EL (cell line): ENCODE measurements at places on chromosomes 13 and 19.
A peak's percentile ranks its signal among the peaks of the same experiment; 100 is the strongest.

DNA sequence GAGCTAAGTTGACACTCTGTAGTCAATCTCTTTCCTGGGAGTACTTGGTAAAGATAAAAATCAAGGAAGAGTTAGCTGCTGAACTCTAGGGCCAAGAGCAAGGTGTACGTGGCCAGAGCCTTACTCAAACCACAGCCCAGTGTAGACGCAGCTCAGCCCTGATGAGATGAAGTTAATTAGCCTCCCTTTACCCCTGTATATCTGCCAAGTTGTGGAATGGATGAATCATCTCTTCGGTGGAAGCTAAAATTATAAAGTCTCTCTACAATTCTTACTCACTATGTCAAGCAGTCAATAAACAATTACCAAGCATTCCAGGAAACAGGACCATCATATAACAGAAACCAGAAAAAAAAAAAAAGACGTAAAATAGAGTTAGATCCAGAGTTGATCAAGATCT lies 146.9 kb upstream of the UFM1 start:
- peak; percentile 76 for DNase-seq

DNA sequence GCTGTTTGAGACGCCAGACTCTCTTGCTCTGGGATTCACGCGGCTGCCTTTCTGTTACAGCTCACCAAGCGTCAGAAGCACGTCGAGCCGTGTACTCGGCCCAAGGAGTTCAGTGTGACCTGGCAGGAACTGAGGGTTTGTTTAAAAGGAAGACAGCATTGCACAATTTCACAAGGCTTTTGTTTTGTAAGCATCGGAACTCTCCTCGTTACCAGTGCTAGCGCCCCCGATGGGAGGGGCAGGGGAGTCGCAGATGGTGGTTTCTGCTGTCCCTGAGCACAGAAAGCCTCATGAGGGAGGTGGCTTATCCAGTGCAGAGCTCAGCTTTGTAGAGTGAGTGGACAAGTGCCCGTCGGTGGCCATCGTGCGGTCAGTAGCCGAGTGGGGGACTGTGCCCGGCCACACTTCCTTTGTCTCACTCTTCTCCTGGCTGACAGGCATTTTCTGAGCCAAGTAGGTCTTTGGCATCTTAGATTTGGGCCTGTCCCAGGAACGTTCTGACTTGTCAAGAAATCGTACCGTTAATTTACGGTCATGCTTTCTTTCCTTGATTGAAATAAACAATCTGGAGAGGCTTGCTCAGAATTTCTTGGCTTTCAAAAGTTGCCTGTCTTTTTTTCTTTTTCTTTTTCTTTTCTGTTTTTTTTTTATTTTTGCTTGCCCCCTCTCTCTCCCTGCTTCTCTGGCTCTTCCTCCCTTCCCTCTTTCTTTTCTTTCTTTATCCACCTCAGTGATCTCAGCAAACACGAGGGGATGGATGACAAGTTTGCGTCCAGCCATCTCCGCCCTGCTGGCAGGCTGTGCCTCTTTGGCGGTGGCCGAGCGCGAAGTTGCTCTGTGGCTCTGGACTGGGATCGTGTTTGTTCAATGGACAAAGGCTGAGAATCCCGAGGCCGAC lies 7.7 kb downstream of the KDM4B start:
- DNase-seq = peak; percentile 95

DNA sequence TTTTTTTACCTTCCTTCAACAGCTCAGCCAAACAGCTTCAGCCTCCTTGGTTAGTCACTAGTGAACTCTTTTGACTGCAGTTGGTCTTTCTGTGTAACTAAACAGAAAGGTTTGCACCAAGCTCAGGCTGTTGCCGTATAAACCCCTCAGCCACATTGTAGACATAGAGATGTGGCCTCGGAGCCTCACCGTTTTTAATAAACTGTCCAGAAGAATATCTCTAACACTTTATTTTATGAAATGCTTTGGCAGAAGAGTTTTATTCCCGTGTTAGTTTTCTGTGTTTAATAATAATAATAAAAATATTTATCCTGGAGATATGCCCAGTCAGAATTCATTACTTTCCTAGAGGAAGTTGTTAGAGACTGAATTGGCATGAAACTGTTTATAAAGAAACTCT lies 171.7 kb upstream of the MAB21L1 start:
- DNase-seq = peak; percentile 13

GRCh38 chr13:27569405-27569804 lies 50.9 kb downstream of the LNX2 start:
- DNase-seq = no peak

DNA sequence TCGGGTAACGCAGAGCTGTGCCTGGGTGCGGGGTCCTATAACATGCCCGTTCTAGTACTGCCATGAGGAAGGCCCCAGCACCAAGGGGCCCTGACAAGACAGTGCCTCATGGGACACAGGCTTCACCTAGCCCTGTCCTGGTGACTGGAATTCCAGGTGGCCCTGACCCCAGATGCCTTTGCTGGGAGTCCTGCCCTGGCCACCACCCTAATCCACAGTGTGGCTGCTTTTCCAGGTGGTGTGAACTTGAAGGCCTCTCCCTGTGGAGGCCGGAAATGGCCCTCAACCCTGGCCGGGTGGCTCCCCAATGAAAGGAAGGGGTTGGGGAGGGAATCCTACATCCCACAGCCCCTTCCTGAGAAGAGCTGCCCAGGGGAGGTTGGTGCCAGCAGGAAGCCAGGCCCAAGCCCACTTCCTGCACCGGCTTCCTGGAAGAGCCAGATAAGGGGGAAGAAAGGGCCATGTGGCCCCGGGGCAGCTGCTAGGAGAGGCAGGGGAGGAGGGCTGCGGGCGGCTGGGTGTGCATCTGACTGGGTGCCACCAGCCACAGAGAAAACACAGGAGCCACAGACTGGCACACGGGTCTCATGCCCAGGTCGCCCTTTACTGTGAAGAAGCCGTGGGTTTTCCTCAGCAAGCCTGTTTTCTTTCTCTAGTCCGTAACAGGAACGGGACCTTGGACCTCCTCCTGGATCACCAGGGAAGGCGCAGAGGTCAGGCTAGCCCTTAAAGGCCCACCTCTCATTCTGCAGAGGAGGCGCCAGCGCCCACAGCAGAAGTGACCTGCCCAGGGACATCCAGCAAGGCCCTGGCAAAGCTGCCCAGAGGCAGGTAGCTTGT lies 4.7 kb downstream of the LSM4 start:
- DNase-seq = no peak

DNA sequence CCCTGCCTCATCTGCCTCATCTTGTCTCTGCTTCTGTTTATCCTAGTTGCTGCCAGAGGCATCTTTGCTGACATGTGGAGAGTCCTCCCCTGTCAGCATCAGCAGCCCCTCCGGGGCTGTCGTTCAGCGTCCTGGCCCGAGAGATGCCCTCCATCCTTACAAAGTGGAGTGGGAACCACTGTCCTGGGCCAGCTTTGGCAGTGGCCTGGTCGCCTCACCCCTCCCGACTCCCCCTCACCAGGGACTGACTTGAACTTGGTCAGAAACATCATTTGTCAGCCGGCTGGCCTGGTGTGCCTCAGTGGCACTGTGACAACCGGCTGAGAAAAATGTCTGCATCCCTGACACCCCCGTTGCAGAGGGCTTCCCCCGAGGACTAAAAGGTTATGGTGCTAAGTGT lies 20.6 kb downstream of the FGF9 start:
- no peak for DNase-seq

- DNase-seq = peak; percentile 88
Measured at GRCh38 chr13:92842145-92842544, 384.5 kb upstream of the GPC6 start.

DNA sequence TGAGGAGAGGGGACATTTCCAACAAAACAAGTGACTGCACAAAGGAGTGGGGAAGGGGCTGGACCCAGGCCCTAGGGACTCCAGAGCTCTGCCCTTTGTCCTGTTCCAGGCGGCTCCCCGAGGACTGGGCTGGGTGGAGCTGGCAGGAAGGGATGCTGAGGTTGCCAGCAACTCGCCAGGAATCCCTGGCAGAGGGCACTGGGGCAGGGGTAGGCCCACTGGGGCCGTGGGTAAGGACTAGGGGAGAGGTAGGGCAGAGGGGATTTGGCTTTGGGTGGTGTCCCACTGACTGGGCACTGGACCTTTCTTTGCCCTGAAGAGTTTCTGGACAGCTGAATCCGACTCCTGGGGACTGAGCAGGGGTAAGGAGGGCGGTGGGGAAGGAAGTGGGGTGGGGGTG lies 7.9 kb downstream of the LIPE start:
- DNase-seq = no peak

- no peak for DNase-seq
Measured at GRCh38 chr13:51557438-51557837, 26.8 kb upstream of the WDFY2 start.

GRCh38 chr19:18197306-18197705 lies 4.3 kb downstream of the MPV17L2 start:
- no peak for DNase-seq

GRCh38 chr19:47786566-47786965 lies 8.1 kb downstream of the SELENOW start:
- no peak for DNase-seq

GRCh38 chr19:2629491-2630351 lies 72.8 kb downstream of the GNG7 start:
- no peak for DNase-seq

DNA sequence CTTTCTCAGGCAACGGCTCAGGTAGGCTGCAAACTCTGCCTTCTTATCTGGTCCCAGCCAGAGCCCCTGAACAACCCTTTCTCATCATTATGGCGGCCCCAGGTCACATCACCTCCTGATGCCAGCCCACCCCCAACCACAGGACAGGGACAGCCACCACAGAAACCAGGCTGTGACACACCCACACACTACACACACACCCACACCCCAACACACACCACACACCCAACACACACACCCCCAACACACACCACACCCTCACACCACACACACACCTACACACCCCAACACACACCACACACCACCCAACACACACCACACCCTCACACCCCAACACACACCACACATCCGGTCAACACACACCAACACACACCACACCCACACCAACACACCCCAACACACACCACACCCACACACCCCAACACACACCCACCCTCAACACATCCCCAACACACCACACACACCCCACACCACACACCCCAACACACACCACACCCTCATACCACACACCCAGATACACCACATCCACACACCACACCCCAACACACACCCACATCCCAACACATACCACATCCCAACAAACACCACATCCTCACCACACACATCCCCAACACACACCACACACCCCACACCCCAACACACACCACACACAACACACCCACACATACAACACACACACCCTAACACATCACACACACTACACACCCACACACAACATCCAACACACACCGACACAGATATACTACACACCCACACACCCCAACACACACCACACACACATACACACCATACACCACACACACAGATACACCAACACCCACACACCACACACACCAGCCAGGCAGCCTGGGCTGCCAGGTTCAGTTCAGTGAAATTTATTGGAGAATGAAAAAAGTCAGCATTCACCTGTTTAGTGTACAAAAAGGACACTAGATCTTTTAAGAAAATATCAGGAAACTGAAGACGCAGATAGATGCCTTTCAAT lies 4.2 kb upstream of the ISYNA1 start:
- no peak for DNase-seq

- peak; percentile 63 for DNase-seq
Measured at GRCh38 chr13:108915634-108916512, 286.5 kb downstream of the MYO16 start.

DNA sequence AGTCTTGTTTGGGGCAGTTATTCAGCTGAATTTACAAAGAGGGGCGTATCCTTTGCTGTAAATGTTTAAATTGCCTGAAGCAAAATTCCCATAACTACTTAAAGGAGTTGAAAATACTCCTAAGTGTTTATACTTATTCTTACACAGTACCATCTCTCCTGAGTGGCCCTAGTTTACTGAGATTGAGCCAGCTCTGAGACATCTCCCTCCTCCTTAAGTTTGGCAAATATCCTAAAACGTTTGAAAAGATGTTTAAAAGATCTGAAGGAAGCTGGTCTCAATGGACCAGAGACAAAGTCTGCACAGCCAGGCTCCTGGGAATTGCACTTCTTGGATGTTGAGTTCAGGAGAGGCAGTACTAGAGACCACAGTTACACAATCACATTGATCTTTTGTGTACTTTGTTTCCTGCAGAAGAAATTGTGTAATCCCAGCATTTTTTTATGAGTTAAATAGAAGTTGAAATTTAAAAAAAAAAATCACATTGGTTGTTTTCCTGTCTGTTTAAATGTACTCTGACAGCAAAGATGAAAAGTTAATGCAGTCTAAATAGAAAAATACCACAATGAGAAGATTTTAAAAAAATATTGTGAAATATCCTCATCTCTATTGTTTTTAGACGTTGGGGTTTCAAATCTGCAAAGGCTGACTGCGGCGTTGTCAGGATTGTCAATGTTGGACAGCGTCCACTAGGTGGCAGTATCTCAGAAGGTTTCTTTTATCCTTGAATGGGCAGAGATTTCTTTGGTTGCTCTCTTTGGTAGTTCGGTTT lies 20.7 kb downstream of the TNFSF11 start:
- DNase-seq = peak; percentile 60

DNA sequence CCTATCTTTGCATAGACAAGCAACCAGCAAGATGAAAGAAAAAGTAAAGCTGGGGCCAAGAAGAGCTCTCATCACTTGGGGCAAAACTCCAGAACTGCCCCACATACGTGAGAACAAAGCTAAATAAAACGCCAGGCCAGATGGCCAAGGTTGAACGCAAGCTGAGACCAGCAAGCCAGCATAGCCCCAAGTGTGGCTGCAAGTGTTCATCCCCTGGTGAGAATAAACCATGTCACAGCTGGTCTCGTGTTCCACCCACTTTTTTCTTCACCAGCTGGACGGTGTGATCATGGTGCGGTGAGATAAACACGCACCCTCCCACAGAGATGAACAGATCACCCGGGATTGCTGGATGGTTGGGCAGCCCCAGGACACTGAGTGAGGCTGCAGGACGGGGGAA lies 109.6 kb upstream of the CACNA1A start:
- no peak for DNase-seq

DNA sequence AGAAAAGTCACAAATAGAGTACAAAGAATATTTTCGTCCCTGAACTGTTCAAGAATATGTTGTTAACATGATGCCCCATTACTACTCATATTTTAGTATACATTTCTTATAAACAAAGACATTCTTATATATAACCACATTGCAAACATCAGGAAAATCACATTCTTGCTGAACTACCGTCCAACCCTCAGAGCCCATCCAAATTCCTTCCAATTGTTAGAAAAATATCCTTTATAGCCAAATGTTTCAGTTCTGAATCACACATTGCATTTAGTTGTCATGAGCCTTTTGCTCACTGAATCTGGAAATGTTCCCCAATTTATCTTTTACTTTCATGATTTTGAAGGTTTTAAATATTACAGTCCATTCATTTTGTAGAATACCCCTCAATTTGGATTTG lies 467.8 kb upstream of the ARGLU1 start:
- DNase-seq = peak; percentile 47

DNA sequence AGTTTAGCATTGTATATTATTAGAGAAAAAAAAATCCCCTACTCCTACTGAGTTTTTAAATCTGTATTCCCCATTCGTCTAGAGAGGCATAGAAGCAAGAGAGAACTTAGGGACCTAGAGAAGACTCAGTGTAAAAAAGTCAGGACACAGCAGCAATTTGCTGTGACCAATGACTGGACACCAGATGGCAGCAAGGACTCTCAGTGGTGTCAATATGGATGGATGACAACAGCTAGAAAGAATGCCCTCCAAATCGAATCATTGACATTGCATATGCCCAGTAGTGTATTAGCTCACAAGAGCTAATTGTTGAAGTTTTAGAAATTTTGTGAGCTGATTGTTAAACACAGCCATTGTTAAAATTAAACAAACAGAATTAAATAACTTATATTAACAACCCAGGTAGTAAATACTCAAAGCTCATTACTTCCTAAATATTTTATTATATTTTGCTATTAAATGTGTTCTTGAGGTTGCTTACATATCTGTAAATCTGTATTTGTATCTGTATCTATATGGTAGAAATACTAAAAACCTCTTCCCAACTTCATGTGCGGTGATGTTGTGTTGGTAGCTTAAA lies 43.9 kb downstream of the SIAH3 start:
- peak; percentile 67 for DNase-seq
